ENCODE measurements at places on chromosomes 3 and 15.

- DNase-seq = no peak
Observed at GRCh38 chr3:112799946-112800345, 46.7 kb downstream of the CD200R1L start.

DNA sequence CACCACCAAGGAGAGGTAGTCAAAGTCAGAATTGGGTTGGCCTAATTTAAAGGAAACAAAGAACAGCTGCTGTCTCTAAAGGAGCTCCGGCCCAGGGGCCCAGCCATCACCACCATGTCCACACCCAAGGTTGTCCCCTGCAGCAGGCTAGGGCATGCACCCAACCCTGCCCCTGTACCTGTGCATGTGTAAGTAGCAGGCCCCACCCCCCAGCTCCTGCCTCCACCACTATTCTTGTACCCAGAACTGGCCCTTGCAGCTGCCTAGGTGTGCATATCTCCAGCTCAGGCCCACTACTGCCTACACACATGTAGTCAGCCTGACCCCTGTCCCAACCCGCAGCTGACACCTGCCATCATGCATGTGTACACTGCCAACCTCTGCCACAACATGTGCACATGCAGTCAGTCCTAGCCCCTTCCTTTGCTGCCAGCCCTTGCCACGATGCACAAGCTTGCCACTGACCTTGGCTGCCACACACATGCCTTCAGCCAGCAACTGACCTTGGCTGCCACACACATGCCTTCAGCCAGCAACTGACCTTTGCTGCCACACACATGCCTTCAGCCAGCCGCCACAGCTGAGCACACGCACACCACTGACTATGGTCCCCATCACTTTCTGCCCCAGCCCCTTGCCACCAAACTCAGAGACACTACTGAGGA, 39.7 kb downstream of the FGF12 start:
- DNase-seq = no peak

- no peak for DNase-seq
Observed at GRCh38 chr3:187982142-187982541, 171.8 kb upstream of the LPP start.

DNA sequence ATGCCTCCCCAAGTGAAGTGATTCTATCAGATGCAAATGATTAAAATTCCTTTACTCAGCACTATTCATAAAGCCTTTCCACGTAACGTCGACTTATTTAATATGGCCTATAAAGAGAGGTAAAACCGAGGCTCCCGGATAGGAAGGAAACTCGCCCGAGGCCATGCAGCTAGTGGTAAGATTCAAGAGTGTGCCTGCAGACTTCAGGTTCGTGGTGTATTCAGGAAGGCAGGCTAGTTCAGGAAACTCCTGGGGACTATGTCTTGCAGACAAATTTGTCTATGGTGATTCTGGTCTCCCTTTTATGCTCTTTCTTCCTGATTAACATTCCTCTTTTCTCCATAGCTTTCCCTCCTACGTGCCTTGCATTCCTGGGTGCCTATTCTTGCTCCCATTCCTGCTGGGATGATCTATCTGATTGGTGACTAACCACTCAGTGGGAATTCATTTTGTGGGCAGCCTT, 150.7 kb downstream of the SST start:
- DNase-seq = no peak

GRCh38 chr3:30006111-30006510, 600.3 kb upstream of the TGFBR2 start:
- no peak for DNase-seq

DNA sequence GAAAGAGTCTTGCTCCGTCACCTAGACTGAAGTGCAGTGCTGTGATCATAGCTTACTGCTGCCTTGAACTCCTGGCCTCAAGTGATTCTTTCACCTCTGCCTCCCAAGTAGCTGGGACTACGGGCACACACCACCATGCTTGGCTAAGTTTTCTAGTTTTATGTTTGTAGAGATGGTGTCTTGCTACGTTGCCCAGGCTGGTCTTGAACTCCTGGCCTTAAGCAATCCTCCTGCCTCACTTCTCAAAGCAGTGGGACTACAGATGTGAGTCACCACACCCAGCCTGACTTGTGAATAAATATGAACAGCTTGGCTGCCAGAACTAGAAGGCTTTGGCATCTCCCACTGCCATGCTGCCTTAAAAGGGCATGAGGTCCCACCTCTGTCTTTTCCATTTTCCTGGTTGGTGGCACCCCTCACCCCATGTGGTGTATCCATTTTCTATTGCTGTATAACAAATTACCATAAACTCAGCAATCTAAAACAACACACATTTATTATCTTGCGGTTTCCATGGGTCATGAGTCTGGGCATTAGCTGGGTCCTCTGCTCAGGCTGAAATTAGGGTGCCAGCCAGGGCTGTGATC, 44.3 kb downstream of the PTPRG start:
- DNase-seq = no peak

DNA sequence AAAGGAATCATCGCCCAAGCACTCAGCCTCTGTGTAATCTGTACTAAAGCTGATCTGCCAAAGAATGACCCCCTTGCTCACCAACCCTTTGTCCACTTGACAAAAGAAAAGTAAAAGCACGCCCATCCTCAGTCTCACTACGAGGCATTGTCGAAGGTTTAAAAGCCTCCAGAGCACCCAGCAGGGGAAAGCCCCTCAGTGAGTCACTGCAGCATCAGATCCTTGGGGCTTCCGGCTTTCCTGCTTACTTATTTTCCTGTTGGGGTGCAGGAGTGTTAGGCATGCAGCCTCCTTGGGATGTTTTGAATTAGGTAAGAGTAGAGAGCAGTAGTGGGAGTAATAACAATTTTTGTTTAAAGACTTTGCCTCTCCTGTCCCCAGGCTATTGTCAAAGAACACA, 216.1 kb downstream of the MTHFS start:
- no peak for DNase-seq

DNA sequence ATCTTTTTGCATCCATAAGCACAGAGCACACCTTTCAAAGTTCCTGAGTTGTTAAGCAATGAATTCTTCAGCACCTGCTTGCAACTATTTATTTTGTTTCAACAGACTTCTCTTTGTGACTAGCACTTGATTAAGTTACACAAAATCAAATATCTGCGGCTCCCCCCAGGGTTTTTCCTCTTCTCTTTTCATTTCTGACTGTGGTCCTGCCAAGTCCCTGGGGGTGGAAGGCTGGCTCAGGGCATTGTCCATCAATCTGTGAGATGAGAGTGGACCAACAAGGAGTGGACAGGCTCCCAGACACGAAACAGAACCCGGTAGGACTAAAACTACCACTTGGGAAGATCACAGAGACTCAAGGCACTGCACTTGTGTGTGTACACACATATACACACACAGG, 96.8 kb downstream of the GABRB3 start:
- DNase-seq = no peak
